Activated naive CD8-positive, alpha-beta T cell treated with anti-CD3 and anti-CD28 coated beads for 36 hours (primary cell): ENCODE measurements at places on chromosomes 11 and 22. TPM values are rescaled to one million over a fixed set of nuclear protein-coding genes. Genes with fewer than 3 reads are reported as not detected.
A peak's percentile ranks its signal among the peaks of the same experiment; 100 is the strongest.

CDC45 gene
- 110 TPM for total RNA-seq

HTR3B gene
- not detected for total RNA-seq

WNT11 gene
- total RNA-seq = not detected

WNT7B gene
- total RNA-seq = not detected

DNA sequence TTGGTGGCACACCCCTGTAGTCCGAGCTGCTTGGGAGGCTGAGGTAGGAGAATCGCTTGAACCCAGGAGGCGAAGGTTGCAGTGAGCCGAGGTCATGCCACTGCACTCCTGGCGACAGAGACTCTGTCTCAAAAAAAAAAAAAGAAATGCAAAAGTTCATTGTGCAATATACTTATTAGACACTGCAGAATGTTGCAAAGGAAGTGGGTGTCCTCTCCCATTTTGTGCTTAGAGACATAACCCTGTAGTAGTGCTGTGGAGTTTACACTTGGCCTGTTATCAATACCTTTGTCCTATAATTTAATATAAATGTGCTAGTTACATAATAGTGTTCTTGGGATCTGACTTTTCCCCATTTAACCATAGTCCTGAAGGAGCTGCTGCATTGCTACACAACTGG, 9.4 kb downstream of the BCL2L13 start:
- no peak for DNase-seq

DNA sequence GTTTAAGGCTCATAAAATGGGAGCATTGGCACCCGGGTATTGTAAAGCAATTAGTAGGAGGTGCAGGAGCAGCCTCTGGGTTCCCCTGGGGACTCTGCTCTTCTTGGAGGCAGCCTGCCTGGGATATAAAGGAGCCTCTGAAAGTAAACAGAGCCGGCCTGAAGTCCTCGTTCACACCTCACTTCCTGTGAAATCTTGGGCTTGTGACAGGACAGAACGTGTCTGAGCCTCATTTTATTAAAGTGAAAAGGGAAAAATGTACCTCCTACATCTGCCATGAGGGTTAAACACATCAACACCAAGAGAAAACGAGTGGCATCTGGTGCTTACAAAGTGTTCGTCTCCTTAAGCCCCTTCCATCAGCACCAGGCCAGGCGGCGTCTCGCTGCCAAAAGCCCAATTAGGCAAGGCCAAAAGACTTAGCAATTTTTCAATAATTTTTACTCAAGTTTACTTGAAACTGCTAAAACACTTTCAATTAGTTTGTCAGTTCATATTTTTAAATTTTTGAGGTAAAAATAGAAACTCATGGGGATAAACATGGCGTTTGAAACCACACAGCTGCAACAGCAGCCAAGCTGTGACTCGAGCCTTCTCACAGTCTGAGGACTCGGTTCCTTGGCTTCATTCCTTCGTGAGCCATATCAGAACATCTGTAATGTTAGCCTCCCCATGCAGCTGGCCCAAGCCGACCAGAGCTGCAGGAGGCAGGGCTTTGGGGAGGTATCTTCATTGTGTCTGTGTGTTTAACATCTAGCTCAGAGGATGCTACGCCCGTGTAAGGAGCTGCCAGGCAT, 33.6 kb downstream of the MAP6 start:
- no peak for DNase-seq

DNA sequence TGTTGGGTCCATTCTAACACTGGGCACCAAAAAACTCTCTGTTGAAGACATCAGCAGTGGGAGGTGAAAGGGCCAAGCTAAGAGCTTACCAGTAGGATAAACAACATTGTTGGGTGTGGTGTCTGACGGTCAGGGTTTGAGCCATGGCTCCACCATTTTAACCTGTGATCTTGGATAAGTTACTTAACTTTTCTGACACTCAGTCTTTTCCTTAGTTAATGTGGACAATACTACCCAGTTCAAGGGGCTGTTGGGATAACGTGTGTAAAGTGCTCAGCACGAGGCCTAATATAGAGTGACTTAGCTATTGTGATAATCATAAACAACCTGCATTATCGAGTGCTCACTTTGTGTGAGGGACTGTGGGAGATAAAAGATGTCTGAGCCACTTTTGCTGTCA, 6.1 kb downstream of the UCP3 start:
- no peak for DNase-seq

GRCh38 chr11:31972623-31973022, 118.3 kb upstream of the RCN1 start:
- DNase-seq = no peak

DNA sequence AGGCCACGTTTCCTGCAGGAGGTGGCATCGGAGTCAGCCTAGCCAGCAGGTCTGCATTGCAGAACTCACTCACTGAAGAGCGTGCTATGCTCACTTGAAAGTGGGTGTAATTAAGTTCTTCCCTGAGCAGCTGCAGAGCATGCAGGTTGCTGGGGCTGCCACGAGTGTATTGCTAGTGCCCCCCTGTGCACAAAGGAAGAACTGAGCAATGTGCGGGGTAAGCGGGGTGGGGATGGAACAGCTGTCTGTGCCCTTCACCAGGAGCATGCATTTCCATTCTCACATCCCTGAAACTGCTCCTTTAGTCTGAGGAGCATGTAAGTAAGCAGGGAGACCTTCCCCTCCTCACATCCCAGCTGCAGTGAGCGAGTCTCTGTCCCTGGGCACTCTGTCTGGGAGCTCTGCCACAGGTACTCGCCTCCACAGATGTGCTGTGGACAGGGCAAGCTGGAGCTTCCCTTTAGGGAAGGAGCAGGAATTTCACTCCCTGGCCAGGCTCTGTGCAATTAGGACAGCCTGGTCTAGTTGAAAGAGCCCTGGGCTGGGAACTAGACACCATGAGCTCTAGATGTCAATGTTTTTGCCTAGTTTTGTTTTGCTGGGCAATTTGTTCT, 1031.8 kb downstream of the NTM start:
- DNase-seq = peak; percentile 1

DNA sequence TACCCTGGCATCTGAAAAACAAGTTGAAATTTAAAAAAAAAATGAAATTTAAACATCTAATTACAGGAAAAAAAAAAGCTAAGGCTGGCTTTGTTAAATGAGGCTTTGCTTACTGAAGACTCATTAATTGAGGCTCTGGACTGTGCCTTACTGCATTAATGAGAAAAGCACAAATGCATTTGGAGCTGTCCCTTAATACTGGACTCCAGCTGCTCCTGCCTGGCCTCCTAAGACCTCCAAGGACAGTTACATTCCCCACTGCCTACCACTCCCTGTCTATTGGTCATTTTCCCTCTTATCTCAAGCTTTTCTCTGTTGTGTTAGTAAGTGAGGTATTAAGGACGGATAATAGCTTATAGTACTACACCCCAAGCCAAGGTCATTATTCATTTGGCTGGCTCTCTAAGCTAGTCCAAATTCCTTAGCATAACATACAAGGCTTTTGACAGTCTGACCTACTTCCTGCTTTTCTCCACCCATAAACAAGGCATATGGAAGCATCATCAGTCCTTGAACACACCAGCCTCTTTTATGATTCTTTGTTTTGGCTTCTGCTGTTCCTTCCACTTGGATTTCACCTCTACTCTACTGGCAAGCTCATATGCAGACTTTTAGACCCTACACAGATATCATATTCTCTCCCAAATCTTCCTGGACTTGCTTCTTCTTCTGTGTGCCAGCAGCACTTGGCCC, 62.5 kb downstream of the USP35 start:
- no peak for DNase-seq
